ENCODE measurements at places on chromosomes 5 and 9.

GRCh38 chr5:155080721-155081120, 67.2 kb downstream of the KIF4B start:
- DNase-seq = no peak

DNA sequence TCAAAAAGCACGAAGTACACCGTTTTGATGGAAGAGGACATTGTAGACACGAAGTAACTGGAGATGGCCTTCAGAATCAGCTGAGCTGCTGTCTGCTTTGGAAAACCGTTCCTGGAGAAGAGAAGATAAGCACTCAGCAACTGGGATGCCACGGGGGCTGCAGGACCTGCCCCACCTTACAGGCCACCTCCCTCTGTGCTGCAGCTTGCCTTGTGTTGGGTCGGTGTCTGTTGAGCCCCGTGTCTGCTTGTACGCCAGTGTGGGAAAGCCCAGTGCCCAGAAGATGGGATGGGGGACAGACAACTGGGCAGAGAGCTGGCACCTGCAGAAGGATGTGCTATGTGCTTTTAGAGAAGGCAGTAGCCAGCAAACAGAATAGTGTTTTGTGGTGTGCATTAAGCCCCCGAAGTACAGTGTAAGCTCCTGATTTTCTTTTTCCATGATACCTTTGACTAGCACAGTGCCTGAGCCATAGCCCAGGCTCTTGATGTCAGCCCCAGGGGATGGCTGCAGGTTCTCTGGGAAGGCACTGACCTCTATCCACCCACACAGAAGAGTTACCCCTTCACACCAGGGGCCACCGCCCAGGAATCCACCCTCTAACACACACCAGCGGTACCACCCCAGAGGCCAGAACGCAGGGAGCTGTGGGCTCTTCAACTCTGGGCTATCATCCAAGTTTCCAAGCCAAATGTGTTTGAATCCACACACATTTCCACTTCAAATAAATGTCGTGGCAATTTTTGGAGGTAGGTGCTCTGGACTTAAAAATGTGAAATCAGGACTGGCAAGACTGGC, 63.8 kb downstream of the MACROH2A1 start:
- no peak for DNase-seq

DNA sequence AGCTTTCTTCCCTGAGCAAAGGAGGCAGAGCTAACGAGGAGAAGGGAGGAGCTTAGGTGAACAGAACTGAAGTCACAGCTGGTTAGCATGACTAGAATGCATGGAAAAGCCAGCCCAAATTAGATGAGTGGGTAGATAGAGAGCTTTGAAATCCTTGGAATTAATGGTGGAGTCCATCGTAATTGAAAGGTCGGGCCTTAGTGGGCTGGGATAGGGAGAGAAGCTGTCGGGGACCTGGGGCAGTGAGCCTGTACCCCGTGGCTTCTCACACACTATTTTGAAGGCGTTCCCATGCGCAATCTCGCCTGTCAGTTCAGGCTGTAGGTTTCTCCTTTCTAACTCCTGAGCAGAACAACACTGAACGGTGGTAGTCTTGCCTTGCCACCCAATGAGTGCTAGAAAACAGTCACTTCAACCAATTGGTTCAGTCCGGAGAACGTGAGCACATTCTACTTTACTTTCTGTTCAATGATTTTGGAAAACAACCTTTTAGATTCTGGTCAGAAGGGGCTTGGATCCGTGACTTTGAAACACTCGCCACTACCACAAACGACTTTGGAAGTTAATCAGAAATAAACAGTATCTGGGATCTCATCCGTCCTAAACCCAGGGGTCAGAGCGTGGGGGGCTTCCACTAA, 655 bp upstream of the RAI14 start:
- no peak for DNase-seq

DNA sequence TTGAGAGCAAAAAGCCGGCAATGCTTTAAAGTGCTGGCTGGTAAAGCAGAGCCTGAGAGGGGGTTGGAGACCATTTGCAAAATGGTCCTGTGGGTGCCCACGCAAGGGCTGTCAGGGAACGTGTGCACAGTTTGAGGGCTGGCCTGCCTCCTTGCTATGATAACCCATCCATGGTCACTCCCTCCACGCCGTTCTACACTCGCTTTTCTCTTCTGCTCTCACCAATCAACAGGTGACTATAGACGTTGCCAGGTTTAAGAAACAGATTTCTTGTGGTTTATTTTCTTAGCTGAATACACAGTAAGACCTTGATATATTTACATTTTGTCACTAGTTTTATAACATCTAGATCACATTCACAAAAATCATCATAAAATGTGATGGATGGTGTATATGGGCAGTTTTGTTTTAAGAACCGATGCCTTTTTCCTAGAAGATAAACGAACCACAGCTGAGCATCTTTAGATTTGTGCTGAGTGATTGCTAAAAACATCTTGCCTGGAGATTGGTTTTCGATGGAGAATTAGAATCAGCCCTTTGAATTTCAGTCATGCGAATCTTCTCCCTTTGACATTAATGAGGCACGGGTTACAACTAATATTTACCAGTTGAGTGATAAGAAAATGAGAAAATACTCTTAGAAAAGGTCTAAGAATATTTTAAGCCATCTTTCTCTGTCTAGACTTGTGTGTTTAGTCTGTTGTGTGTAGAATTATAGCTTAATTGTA, 13.9 kb downstream of the MAP1B start:
- DNase-seq = no peak

GRCh38 chr9:121196389-121196788, 5.3 kb downstream of the RAB14 start:
- DNase-seq = no peak

DNA sequence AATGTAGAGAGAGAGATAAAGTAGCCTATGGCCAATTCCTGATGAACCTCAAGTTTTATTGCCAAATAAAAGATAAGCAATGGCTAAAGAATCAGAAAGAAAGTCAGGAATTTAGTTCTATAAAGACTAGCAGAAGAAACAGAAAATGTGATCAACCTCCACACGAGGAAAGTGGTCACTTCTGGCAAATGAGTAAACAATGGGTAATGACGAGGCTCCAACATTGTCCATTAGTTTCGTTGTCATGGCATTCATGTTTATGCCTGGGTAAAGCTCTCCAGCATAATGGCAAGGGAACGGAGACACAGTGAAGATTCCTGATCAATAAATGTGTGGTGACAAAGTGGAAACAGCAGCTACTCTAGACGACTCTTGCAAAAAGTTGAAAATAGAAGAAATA, 341.8 kb upstream of the CTNND2 start:
- DNase-seq = no peak

DNA sequence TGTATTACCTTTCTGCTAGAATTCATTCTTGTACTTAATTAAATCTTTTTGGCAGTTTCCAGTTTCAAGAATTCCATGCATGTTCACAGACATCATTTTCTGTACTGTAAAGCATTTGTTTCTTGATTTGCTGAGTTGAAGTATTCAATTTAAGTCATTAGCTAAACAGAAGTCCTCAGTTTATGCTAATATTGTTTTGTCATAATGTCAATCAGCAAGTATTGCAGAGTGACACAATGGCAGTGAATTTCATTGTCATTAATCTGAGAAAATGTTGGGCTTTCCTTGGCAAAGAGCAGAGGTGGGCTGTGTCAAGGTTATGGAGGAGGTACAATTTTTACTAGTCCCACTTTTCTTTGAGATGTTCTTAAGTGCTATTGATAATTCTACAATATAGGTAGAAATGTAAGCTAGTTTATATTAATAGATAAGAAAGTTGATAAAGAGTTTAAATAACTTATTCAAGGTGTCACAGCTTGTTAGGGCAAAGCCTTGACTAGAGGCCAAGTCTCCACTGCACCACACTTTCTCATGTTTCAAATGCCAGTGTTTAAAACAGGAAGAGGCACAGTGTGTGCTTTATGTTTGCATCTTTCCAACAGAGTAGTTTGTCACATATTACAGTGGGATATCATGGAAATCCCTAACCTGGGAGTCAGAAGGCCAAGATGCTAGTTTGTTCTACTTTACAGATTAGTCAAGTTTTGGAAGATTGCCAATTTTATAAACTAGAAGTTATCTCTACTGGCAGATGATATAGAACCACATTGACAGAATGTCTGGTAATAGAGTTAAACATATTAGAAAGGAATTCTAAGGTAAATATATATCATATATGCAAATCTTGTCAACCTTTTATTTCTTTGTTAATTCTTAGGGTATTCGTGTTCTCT, 56.3 kb downstream of the SLF1 start:
- no peak for DNase-seq

DNA sequence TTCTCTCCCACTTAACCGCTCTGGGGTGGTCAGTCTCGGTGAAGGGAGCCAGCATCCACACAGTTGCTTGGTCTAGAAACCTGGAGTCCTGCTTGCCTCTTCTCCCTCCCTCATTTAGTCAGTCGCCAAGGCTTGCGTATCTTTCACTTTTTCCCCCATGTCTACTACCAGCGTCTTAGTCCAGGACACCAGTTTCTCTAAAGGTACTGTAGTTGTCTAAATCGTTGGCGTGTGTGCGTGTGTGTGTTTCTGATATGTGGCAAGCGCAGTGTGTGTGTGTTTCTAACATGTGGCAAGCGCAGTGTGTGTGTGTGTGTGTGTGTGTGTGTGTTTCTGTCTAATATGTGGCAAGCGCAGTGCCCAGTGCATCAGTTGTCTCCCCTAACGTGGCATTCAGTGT, 641 bp downstream of the ATP6V1G1 start:
- DNase-seq = no peak

GRCh38 chr5:74866596-74867162, 492 bp upstream of the FAM169A start:
- DNase-seq = no peak

- no peak for DNase-seq
These were observed 36.6 kb downstream of the MEGF10 start for GRCh38 chr5:127326976-127327755.

GRCh38 chr5:102411-103043, 10.6 kb downstream of the PLEKHG4B start:
- DNase-seq = no peak

DNA sequence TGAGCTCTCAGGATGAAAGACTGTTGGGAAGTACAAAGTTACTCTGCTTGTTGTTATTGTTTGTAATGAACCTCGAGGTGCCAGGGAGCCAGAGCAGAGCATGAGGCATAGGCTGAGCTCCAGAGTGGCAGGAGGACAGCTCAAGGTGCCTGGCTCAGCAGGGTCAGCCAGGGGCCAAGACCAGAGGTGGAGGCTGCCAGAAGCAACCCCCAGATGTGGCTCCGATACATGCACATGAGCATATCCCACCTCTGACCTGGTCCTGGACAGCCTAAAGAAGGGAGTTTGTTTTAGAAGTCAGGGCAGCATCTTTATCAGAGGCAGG, 105.6 kb downstream of the PSD2 start:
- DNase-seq = no peak

GRCh38 chr5:68778484-68778883, 315.3 kb upstream of the SLC30A5 start:
- DNase-seq = no peak

- no peak for DNase-seq
These were observed 332.9 kb downstream of the CWC27 start for GRCh38 chr5:65101632-65102100.

DNA sequence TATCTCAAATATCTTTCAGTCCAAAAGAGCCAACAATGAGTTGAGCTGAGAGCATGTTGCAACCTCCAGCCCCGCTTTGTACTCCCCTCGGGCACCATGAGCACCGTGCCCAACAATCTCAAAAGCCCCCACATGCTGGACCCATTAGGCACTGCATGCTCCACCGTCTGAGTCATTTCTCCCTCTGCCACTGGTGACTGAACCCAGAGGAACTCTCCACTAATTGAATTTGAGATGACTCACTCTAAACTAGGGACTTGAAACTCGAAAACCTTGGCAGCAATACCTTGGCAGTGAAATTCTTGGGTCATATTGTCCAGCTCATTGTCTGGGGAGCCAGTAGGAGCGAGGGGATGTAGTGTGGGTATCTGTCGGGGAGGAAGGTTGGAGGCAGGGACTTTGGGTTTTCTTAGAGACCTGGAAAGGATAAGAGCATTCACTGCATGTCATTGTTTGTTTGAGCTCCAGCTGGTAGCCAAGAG, 49.9 kb upstream of the SLIT3 start:
- DNase-seq = no peak

GRCh38 chr5:166649676-166650075, 1641.8 kb upstream of the WWC1 start:
- no peak for DNase-seq

DNA sequence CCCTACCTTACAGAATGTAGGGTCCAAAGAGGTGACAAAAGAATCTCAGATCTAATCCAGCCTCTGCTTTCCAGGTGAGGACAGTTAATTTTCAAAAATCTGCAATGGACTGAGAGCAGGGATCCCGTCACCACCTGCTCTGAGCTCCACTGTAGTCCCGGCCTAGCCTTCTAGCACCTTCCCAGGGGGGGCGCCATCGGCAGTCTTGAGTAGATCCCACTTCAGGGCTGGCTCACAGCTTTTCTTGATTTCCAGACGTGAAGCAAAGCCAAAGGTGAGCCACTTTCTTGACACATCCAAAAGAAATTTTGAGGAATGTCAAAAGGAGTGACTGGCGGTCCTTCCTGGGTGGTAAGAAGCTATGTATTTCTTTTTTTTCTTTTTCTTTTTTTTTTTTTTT, 114.1 kb downstream of the SYK start:
- no peak for DNase-seq

DNA sequence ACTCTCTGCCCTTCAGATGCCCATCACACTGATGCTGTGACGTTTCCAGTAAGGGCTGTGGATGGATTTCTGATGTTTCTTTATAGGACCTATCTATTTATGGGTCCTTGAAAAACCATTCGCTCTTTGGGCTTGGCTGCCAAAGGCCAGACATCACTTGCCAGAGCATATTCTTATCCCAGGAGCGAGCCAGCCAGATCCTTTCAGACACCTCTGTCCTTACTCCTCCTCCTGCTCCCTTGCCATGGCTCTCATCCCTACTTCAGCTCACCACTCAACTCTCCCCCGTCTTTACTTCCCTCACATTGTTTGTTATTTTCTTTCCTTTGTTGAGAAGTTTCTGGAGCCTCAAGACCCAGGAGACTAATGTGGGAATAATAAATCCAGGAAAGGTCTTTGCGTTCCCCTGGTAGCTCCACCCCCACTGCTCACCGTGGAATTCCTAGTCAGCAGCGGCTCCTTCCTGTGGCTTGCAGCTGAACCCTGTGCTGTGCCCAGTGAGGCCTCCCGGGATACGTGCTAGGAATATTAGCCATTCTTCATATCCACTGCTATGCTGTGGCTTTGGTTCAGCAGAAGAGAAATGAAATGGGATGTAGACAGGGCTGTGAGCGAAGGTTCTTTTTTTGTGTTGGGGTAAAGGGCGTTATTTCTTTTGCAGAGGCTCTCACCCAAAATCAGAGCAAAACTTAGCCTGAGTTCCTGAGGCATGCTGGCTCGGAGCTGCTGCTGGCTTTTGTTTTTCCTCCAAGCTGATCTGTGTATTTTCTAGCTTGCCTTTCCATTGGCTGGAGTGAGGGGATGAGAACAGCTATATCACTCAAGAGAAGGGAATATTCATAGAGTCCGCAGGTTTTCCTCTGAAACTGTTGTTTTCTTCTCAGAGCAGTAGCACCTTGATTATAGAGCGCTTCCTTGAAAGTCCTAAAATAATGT, 171.1 kb downstream of the SAXO1 start:
- no peak for DNase-seq

DNA sequence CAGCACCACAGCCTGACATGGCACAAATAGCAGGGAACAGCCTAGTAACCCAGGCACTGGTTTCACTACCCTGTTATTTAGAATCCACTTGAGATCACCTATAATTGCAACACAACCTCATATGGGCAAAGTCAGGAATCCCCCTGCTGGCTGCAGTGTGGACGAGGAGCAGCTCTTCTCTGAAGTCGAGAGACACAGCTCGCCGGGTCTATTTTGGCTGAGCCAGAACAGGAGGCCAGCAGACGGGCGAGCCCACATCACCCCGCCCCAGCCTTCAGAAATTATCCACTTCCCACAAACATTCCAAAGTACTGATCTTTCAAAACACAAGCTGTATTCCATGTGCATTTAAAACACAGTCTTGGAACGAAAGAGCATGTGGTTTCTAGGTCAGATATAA, 179.0 kb downstream of the ROR2 start:
- DNase-seq = no peak

All from activated naive CD4-positive, alpha-beta T cell (primary cell).